Amniotic stem cell (primary cell): ENCODE measurements at places on chromosomes 12 and 14.

DNA sequence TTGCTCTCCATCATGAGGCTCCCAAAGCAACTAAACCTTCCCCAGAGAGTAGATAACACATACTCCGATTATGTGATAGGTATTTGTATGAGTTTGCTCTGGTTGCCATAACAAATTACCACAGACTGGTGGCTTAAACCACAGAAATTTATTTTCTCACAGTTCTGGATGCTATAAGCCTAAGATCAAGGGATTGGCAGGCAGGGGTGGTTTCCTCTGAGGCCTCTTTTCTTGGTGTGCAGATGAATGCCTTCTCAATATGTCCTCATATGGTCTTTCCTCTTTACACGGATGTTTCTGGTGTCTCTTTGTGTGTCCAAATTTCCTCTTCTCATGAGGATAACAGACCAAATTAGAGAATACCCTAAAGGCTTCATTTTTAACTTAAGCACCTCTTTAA, 285.8 kb upstream of the GRIP1 start:
- no peak for DNase-seq

DNA sequence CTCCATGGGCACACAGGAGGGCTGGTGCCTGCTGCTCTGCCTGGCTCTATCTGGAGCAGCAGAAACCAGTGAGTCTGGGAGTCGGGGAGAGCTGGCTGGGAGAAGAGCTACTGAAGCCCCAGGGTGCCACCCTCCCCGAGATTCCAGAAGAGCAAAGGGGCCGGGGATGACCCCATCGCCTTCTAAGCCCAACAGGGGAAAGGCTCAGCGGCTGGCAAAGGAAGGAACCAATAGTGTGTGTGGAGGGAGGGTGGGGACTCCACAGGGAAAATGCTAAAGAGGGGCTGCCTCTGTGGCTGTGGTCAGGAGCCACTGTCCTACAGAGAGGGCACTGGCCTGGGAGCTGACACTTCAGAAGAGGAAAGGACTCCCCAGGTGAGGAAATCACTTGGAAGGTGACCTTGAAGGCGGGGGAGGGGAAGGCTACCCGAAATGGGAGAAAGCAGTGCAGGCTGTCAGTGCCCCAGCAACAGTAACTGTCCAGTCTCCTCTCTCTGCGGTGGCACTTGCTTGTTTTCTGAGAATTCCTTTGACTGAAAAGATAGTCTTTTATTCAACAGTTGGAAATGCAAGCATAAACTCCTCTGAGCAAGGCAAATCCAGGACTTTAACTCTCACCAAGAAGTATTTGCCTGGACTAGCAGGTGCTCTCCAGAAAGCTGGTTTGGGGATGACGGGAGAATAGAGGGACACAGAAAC, 552 bp downstream of the TAPBPL start:
- no peak for DNase-seq

DNA sequence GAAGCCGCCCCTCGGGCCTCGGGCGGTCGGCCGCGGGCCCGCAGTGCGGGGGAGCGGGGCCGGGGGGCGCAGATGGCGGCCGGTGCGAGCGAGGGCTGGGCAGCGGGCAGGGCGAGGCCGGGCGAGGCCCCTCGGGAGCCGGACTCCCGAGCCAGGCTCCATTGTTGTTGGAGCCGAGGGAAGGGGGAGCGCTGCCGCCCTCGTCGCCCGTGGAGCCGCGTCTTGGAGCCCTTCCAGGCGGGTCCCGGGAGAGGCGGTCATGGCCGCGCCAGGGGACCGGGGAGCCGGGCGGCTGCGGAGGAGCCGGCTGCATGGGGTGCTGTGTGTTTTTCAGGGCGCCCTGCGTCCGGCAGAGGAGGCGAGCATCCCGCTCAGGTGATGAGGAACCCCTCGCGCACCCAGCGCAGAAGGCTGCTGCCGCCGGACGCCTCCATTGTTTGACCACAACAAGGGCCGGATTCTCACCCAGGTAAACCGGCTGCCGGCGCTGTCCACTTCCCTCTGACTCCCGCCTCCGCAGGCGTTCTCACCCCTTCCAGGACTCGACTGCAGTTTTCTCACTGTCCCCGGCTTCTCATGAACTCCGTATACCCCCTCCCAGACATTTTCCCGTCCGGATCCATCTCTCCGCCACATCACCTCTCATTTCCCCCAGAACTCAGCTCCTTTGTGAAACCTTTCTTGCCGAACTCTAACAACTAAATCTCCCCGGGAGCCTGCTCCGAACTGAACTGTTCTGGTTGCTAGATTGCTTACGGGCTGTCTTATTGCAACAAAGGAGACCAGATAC, 732 bp downstream of the ZNF664 start:
- DNase-seq = no peak

DNA sequence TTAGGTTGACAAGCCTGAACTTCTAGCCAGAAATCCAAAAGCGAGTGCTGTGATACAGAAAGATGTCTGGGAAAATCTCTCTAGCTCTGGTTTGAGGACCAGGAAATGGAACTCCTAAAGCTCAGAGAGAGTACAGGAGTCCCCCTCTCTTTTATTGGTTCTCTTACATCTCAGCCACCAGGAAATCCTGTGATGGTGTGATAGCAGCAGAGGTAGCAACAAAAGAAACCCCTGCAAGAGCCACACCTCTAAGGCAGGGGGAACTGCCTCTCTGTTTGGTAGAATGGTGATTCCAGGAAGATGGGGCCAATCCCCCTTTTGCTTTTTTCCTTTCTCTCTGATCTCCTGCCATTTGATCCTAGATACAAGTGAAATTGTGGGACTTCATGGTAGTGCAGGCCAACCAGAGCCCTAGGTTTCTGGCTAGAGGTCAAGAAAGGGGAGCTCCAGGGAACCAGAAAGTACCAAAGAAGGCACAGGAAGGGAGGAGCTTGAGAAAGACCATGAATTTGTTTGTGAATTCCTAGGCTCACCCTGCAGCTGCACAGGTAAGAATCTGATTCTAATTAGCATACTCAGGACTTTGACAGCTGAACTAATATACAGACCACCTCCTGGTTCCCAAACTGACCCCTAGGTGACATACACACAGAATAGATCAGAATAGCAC, 88.5 kb downstream of the PAPLN start:
- DNase-seq = no peak

GRCh38 chr12:81798294-81798693, 39.1 kb upstream of the PPFIA2 start:
- no peak for DNase-seq

DNA sequence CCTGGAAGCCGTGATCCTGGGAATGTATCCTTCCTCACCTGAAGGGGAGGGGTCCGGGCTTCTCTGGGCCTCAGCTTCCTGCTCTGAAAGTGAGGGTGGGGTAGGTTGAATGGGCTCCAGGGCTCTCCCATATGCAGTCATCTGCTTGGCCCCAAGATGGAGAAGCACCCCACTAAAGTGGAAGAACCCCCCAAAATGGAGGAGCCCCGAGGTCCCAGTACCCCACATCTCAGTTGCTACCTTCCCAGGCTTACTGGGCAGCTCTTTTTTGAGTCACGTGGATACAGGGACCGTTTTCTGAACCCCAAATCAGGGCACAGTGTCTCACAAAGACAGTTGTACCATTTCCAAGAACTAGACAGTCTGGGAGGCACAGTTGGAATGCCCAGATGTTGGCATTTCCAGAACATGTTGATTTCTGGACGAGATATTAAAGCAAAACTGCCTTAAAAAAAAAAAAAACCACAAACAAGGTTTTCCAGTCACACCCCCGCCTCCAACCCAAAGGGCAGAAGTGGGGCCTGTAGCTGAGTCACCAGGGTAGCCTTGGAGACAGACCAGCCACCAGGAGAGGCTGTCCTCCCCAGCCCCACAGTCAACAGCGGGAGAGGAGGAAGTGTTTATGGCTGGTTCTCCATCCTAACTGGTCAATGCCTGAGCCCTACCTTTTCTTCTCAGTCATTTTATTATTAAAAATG, 12.1 kb downstream of the VASH1 start:
- DNase-seq = peak; percentile 58
